ENCODE measurements at places on chromosomes 1 and 21.

GRCh38 chr1:224065455-224065854 is 48.5 kb upstream of the FBXO28 start:
- DNase-seq = no peak

GRCh38 chr1:33824971-33825370 is 38.9 kb upstream of the HMGB4 start:
- DNase-seq = no peak

GRCh38 chr1:220747437-220748088 is 559 bp upstream of the MTARC2 start:
- DNase-seq = no peak

DNA sequence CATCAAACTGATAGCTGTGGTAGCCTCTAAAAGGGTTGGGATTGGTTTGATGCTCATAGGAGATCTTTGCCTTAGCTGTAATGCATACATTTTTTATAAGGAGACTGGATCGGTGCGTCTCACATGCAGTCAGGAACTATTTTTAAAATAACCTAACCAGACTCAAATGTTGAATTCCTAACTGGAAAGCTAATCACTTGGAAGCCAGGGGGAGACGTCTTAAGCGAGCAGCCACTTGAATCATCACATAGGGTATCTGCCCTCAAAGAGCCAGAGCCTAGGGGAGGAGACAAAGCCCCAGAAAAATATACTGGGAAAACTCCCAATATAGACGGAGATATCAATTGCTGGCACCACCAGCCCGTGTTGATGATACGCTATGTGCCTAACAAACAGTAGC is 61.7 kb upstream of the PUM1 start:
- no peak for DNase-seq

DNA sequence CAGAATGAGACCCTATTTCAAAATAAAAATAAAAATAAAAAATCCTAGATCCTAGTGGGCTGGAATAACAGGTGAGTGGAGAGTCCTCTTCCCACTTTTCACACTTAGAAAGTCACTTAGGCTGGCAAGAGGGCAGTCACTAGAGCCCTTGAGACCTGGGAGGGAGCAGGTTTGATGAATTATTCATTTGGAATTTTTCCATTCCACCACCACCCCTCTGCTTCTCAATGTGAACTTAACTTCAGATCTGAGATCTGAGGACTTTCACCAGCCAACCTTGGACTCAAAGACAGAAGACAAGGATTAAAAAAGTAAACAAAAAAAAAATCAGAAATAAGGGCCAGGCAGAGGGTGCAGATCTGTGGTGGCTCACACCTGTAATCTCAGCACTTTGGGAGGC is 16.5 kb downstream of the AKR7A3 start:
- DNase-seq = no peak

- no peak for DNase-seq
Observed at GRCh38 chr1:156691665-156692440, 13.5 kb downstream of the CRABP2 start.

GRCh38 chr1:186212568-186213224 is 162.4 kb downstream of the TPR start:
- DNase-seq = no peak

DNA sequence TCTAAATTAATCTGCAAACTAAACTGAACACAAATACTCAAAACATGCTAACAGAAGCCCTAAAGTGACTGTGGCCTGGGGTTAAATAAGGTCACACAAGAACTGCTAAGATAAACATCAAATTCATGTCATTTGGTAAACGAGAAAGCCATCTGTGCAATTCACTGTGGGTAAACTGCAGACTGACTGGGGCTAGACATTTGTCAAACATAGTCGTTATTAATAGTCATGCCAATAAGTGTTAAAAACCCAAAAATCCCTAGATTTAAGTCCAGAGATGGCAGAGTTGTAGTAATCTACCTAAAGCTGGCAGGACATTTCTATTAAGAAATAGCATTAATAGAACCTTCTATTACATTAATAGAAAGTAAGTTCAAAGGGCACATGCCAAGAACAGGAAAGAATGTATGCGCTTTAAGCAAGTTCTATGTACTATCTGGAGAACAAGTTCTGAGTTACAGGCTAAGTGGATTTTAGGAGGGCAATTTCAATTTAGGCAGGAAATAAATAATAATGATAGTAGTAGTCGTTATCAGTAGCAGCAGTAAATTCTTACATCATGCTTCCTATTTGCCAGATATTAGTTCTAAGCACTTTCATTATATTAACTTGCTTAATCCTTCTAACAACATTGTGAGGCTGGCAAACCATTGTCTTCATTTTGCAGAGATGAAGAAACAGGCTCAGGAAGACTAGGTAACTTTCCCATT is 8.6 kb downstream of the EDEM3 start:
- DNase-seq = no peak

- DNase-seq = no peak
Observed at GRCh38 chr1:81517987-81518386, 282.7 kb upstream of the ADGRL2 start.

DNA sequence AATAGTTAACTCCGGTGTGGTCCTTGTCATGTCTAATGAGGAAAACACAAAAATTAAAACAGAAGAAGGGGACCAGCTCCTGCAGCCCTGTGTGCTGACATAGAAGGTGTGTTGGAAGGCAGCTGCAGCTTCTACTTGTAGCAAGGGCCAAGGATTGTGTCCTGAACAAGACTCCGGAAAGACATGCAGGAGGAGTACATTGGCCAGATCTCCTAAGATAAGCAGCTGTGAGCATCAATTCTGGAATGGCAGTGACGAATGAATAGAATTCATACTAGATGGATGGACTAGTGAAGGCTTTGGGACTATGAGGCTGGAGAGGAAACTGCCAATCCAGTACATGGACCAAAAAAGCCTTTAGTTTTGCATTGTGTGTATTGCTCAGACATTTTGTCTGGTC is 19.3 kb downstream of the RPS6KA1 start:
- DNase-seq = no peak

DNA sequence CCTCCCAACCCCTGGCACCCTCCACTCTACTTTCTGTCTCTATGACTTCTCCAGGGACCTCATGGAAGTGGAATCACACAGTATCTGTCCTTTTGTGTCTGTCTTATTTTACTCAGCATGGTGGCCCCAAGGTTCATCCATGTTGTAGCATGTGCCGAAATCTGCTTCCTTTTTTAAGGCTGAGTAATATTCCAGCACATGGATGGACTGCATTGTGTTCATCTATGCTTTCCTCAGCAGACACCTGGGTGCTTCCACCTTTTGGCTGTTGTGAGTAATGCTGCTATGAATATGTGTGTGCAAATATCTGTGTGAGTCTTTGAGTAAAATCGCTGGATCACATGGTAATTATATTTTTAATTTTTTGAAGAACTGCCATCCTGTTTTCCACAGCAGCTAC is 1.6 kb upstream of the PFKL start:
- no peak for DNase-seq

DNA sequence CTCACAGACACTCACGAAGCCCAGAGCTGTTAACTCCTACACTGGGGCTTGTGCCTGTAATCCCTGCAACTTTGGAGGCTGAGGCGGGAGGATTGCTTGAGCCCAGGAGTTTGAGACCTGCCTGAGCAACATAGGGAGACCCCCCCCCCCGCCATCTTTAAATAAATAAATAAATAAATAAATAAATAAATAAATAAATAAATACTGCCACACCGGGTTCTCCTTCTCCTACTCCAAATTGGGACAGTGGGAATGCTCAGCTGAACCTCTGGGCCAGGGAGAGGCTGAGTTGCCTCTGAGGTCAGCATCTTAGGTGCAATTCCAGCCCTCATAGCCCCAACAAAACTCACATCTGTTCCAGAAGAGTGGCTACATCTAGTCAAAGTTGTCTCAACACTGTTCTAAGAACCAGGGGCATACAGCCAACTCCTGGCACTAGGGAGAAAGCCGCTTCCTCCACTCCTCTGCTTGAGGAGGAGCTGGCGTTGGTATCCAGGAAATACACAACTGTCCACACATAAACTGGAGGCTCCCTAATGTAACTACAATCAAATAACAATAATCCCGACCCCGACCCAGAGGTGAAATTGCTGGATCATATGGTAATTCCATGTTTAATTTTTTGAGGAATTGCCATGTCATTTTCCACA is 27.0 kb downstream of the C1orf216 start:
- no peak for DNase-seq

DNA sequence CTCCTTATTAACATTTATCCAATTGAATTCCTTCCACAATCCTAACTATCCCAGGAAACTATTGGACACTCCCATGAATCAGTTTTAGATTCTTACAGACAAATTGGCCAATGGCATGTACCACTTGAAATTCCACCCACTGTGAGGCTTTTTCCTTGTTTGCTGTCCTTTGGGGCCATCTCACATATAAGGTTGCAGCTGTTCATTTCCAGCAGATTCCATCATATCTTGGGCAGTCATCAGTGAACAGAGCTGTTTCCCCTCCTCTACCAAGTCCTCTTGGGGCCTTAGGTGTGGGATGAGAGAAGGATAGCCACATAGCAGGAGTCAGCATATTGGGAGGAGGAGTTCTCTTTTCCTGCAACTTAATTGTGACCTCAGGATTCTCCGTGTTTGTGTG is 109.1 kb downstream of the HHAT start:
- DNase-seq = no peak

- DNase-seq = no peak
Observed at GRCh38 chr1:183194527-183195141, 8.6 kb downstream of the LAMC2 start.

- no peak for DNase-seq
Observed at GRCh38 chr21:16137106-16137505, 407.3 kb downstream of the USP25 start.

- DNase-seq = no peak
Observed at GRCh38 chr1:245656189-245656717, 501.5 kb downstream of the KIF26B start.

- no peak for DNase-seq
Observed at GRCh38 chr1:164983023-164983650, 373.4 kb downstream of the LMX1A start.

DNA sequence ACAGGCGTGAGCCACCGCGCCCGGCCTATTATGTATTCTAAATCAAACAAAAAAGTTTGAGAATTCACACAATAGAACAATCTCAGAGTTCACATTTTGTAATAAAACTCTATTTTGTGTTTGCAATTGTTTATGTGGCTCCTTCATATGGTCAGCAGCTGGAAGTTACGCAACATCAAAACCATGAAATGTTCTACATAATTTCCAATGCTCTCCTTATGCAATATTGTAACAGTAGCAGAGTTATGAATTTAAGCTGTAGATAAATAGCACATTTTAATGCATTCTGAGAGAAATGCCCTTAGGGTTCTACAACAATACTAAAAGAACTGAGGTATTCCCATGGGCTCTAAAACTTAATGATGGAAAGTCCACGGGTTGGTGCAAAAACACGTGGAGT is 62.3 kb upstream of the COL11A1 start:
- no peak for DNase-seq

- peak; percentile 54 for DNase-seq
Observed at GRCh38 chr1:162385702-162386101, 4.2 kb downstream of the C1orf226 start.

DNA sequence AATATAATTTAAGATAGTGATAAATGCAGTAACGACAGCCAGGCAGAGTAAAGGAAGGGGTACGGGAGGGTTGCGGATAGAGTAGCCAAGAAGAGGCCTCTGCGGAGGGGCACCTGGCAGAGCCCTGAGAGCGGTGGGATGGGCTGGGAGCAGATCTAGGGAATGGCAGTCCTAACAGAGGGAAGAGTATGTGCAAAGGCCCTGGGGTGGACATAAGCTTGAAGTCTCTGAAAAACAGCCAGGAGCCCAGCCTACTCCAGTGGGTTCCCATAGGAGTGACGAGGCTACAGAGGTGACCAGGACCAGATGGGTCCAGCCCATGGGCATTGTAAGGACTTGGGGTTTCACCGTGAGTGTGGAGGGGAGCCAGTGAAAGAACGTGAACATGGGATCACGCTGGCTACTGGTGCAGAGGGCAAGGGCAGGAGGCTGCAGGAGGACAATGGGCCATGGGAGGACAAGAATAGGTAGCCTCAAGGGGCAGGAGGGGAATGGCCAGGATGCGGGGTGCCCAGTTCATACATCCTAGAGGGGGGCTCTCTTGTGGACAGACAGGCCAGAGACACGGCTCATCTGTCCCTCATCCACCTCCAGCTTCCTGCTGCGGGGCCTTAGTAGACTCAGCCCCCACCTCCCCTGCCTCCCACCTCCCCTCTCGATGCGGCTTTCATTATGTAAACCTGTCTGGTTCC is 185.7 kb upstream of the VAMP3 start:
- DNase-seq = no peak

DNA sequence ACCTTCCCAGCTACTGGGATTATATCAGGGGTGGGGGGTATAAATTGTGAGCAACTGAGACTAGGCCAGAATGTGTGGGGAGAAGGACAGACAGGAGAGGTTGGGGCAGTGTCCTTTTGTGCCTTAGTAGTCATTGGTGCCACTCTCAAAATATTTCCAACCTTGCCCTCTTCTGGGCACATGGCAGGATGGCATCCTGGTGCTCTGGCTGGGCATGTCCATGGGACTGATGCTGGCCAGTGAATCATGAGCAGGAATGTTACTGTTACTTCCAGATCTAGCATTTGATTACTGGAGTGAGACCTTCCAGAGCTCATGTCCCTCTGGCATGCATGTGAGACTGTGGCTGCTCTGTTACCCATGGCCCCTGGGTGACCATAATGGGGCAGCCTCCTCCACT is 151.2 kb downstream of the MATN1 start:
- DNase-seq = no peak

DNA sequence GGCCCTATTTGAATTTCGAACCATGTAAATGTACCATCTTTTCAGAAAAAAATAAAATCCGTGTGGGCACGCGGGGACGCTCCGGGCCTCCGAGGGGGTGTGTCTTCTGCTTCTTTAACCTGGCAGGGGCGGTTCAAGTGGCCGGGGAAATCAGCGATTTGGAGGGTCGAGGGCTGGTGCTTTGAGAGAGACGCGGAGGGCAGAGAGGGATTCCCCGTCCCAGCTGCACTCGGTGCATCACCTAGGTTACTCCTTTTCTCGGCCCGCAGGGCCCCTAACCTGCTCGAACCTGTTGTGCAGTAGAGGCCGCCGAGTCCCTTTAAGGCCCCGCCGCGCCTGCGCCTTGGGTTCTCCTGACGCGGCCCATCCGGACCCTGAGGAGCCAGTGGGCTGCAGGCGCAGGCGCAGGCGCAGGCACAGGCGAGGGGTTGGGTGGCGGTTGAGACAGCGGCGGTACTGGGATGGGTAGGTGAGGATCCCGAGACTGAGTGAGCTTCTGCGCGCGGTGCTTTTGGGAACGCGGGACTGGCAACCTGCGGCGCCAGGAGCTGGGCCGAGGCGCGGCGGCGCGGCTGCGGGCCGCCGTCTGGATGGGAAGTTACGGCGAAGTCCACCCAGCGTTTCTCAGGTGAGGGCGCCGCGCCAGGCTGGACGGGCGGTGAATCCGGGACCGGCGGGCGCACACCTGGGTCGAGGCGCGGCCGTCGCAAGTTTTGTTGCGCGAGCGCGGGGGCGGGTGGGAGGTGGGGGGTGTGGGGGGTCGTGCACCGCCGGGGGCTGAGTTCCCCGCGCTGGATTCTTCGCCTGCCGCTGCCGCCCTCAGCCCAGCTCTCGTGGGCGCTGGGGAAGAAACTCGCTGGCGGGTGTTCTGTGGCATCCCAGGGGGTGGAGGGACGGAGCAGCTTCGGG is at the start of gene NBPF3:
TSS of gene NBPF3 (plus strand) at position 417 of the 909 bp plus-strand sequence. CDS start 4,950 bp downstream, outside the sequence.
- DNase-seq = peak; percentile 84

- DNase-seq = no peak
Observed at GRCh38 chr1:210201681-210202080, 30.9 kb upstream of the SERTAD4 start.

- DNase-seq = no peak
Observed at GRCh38 chr1:224554056-224554455, 62.1 kb upstream of the CNIH3 start.

GRCh38 chr1:116359060-116359830 is 13.8 kb upstream of the ATP1A1 start:
- DNase-seq = no peak
